ENCODE measurements at places on chromosomes 13 and 19.
A peak's percentile ranks its signal among the peaks of the same experiment; 100 is the strongest.

- no peak for DNase-seq
Measured at GRCh38 chr13:78662467-78662866, 3.5 kb upstream of the OBI1 start.

GRCh38 chr13:101673360-101674105, 221.1 kb downstream of the ITGBL1 start:
- DNase-seq: no peak

GRCh38 chr13:50916701-50917184, 7.2 kb downstream of the RNASEH2B start:
- DNase-seq: no peak

GRCh38 chr13:94612050-94612449, 10.4 kb downstream of the GPR180 start:
- no peak for DNase-seq

DNA sequence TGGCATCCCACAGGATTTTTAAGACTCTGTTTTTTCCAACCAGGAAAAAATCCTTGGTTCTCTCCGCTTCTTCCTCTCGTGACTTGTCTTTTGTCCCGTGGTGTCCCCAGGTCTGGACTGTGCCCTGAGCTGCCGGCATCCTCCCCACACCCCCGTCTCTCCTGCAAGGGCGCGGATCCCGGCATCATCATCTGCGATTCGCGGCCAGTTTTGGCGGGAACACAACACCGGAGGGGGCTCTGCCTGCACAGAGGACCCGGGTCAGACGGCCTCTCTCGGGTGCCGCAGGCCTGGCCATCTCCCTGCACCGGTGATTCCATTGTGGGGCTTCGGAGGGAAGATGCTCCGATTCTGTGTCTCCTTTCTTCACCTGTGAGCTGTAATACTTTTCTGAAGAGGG, 18.8 kb upstream of the GAS6 start:
- DNase-seq: no peak

DNA sequence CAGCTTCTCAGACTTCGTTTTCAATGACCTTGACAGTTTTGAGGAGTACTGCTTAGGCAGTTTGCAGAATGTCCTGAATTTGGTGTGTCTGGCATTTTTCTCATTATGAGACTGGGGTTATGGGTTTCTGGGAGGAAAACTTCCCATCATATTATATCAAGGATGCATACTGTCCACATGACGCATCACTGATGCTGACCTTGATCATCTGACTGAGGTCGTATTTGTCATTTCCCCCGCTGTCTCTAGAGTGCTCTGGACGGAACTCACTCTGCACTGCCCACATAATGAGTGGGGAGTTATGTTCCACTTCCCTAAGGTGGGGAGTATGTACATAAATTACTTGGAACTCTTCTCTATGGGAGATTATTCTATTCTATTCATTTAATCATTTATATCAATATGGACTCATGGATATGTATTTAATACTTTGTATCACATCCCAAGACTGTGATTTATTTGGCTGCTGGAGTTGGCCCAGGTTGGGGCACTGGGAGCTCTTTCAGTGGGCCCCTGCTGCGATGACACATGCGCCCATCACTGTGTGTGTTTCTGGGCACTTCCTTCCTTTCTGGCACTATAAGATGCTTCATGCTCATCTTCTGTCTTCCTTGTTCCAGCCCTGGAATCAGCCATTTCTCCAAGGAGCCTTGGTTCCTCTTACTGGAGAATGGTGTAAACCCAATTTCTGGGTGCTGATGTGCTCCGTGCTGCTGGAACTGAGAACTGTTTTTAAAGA, 138.6 kb downstream of the MIPEP start:
- DNase-seq: peak; percentile 42

Data from Daoy (cell line).